ENCODE measurements at places on chromosomes 6 and 20. TPM values are rescaled to one million over a fixed set of nuclear protein-coding genes. Genes with fewer than 3 reads are reported as not detected.

DNA sequence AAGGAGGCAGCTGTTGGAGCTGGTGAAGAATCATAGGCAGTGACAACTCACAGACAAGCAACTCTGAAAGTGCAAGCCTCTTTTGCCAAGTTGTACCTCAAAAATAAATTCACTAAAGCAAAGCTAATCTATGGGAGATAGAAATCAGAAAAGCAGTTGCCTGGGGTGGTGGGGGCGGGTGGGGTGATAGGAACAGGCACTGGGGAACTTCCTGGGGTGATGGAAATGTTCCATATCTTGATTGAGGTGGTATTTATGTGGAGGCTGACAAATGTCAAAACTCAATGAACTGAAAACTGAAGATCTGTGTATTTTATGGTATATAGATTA is 52.4 kb downstream of the ATP9A start:
- no peak for DNase-seq

Gene LY6G5C
- total RNA-seq = 1.7 TPM

GRCh38 chr20:44739942-44740341 is 5.7 kb upstream of the KCNK15 start:
- no peak for DNase-seq

Gene SSTR4
- total RNA-seq = not detected

GRCh38 chr20:12956303-12956702 is 52.5 kb upstream of the SPTLC3 start:
- DNase-seq = no peak

DNA sequence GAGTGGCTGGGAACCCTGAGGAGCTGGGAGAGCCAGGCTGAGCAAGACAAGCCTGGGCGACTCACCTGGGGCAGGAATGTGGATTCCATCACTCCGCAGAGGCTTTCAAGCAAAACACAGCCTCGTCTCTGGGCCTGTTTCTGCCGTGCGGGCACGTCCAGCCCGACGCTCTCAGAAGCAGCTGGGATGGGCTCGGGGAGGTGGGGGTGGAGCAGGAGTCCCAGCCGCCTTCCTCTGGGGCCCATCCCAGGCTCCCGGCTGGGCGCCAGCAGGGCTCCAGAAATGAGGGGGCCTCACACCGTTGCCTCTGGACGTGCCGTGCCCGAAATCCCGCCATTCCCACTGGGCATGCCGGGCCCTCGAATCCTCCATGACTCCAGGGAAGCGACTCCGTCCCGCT is 8.7 kb upstream of the RPS21 start:
- DNase-seq = no peak

- DNase-seq = peak; percentile 1
These were observed 124.4 kb downstream of the TRMT11 start for GRCh38 chr6:126110512-126111270.

- DNase-seq = no peak
These were observed 8.6 kb upstream of the FAM83D start for GRCh38 chr20:38917657-38918056.

DNA sequence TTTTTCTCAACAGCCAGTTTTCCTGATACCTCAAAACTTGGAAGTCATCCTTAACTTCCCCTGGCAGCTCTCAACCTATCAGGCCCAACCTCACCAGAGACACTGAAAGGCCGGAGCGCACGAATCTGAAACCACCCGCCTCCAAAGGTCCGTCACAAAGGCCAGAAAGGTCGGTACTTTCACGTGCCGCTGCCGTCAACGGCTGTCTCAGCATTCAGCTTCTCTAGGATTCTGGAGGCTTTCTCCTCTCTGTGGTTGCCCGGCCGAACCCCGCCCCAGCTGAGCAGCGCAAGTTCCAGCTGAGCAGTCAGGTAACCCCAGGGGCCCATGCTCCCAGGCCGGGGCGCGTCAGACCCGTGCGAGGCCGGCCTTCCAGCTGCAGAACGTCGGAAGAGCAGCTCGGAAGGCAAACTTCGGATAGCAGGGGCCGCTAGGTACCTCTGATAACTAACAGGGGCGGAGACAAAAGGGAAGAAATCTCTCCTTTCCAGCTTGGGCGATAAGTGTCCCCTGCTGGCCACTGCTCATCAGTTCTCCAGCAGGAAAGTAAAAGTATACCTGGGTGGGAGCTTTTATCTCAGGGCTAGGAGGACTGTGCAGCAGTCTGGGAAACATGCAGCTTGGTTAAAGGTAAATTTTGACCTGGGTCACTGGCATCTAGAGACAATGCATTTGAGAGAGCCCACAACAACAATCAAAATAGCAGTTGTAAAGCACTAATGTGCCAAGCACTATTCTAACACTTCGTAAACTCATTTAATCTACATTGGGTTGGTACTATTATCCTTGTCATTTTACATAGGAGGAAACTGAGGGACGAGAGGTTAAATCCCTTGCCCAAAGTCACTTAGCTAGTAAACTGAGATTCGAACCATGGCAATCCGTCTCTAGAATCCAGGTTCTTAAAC is 16.1 kb downstream of the ZSCAN12 start:
- DNase-seq = peak; percentile 94

- no peak for DNase-seq
These were observed 62.4 kb downstream of the GCNT2 start for GRCh38 chr6:10583509-10583901.

GRCh38 chr6:112352607-112353006 is 5.5 kb downstream of the RFPL4B start:
- no peak for DNase-seq

Gene MYL9
- 0.60 TPM for total RNA-seq

DNA sequence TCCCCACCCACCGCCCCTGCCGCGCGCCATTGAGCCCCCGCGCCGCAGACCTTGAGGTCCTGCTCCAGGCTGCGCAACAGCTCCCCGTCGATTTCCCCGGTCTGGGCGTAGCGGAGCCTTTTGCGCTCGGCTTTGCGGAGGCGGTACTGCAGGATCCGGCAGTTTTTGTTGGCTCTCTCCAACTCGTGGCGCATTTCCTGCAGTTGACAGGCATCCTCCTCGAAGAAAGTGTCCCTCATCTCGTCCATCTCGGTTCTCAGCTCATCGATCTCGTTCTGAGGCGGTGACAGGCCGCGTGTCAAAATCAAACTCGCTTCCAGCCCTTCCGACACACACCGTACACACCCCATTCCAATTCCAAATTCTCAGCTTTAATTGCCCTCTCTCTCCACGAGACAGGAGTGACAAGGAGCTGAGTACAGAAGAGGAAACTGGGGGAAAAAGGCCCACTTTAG is 4.3 kb downstream of the MTCL3 start:
- no peak for DNase-seq

GRCh38 chr6:82374516-82374915 is 10.9 kb downstream of the TPBG start:
- no peak for DNase-seq

Gene NMBR
- total RNA-seq = not detected

- DNase-seq = no peak
These were observed 75.3 kb downstream of the ELOVL2 start for GRCh38 chr6:10968776-10969175.

DNA sequence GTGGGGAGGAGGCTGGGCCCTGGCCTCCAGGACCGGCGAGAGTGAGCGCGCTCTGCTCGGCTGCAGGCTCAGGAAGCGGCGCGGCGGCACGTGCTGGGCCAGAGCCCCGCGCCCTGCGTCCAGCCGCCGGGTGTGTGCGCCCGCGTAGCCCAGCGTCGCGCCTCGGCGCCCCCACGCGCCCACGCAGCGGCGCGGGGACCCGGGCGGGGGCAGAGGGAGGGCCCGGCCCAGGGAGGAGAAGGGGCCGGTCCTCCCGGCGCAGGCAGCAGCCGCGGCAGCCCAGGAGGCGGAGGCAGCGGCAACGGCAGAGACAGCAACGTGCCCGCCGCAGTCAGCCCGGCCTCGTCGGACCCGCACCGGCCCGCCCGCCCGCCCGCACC is at the start of gene EYA2:
Gene EYA2, plus strand, starts transcription at position 265 of the 380 bp plus-strand sequence. CDS start 95,168 bp downstream, outside the sequence.
- DNase-seq = no peak

Gene MATN4
- not detected for total RNA-seq

GRCh38 chr20:62651285-62652021 is 9.2 kb downstream of the SLCO4A1 start:
- DNase-seq = no peak

- DNase-seq = no peak
These were observed 156.3 kb upstream of the EPHA7 start for GRCh38 chr6:93575495-93576267.

Data from lung microvascular endothelial cell (primary cell).